ENCODE measurements at places on chromosomes 13 and 19.

GRCh38 chr19:50817941-50818858 is 5.4 kb downstream of the KLK1 start:
- peak; percentile 33 for DNase-seq

DNA sequence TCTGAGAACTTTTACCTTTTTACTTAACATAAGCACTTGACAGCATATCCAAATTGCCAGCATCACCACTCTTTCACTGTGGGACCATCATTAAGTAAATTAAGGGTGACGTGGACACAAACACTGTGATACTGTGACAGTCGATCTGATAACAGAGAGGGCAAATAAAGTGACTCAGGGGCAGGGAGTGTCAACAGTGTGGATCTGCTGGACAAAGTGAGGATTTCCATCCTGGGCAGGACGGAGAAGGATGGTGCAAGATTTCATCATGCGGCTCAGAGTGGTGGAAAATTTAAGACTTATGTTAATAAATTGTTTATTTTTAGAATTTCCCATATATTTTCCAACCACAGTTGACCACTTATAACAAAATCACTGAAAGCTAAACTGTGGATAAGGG is 60.0 kb upstream of the WDFY2 start:
- no peak for DNase-seq

DNA sequence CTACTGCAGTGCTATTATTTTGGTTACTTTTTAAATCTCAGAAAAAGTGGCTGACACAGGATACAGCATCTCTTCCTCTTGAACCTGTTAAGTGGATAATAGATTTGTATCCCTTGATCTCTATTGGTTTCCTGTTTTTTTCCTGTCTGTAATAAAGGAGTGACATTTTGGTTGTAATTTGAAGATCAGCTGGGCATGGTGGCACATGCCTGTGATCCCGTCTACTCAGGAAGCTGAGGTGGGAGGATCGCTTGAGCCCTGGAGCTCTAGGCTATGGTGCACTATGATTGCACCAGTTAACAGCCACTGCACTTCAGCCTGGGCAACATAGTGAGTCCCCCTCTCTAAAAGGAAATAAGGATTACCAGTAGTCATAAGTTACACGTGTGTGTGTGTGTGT is 46.8 kb downstream of the METTL21C start:
- no peak for DNase-seq

DNA sequence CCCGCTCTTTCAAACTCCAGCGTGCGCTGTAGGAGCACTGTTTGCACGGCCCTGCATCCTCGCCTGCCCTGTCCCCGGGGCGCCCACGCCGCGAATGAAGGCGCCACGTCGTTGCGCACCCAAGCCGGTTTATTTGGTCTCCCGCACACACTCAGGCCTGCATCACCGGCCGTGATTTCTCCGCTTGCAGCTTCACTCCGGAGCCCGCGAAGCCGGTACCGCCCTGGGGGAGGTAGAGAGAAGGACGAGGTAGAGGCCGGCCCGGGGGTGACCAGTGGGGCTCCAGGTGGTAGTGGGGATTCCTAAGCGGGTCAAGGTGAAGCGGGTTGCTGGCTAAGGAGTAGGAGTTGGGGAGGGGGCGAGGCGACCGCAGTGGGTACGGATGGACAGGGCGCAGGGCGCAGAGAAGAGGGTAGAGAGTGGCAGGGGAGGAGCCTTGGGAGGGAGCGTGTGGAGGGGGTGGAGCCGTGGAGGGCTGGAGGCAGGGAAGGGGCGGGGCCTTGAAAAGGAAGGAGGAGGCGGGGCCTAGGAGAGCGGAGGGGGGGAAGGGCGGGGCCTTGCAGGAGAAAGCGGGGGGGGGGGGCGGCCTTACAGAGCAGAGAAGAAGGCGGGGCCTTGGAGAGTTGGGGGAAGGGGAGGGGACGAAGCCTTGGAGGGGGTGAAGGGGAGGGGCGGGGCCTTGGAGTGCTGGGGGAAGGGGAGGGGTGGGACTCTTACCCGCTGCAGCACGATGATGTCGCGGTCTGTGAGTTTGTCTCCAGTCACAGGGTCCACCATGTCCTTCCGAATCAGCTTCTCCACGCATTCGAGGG is 24.6 kb downstream of the NOSIP start:
- DNase-seq: peak; percentile 86

- peak; percentile 85 for DNase-seq
Observed at GRCh38 chr19:51441410-51442390, 16.6 kb downstream of the SIGLEC8 start.

GRCh38 chr19:2841855-2842574 is 740 bp downstream of the ZNF555 start:
- DNase-seq: no peak

DNA sequence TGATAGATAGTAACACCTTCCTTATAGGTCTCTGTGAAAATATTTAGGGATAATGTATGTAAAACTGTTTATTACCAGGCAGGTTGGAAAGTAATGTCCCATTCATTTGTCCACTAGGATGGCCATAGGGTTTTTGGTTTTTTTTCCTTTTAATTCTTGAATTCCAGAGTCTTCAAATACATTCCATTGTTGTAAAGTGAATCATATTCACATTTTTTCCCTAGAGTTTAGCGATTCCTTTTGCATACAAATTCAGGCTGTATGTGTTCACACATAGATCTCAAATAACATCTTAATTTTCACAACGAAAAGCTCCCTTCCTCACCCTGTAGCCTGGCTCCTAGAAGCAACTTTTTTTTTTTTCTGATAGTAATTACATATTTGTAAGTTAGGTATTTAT is 1.8 kb upstream of the ZNF557 start:
- no peak for DNase-seq

DNA sequence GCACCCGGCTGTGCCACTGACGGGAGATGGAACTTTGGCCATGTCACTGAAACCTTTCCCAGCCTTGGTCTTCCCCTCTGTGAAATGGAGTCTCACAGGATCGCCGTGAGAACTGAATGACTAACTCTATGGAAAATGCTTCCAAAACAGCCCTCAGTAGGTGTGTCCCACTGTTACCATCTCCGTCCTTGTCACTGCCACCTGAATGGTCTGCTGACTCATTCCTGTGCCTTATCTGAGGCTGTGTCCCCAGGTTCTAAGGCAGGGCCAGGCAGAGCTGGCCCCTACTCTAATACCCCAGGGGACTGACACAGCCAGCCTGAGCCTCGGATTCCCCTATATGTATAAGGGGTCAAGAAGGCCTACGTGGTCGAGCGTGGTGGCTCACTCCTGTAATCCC is 4.5 kb downstream of the CDC37 start:
- DNase-seq: no peak

GRCh38 chr13:22594041-22594440 is 586.7 kb upstream of the SGCG start:
- no peak for DNase-seq
